Parietal lobe (tissue), 2 donors: ENCODE measurements at places on chromosomes 1 and 21. TPM values are rescaled to one million over a fixed set of nuclear protein-coding genes. Genes with fewer than 3 reads are reported as not detected.

Gene GPATCH2
- total RNA-seq: 31.3 TPM

Gene CFHR3
- not detected for total RNA-seq

Gene MGST3
- 198 TPM for total RNA-seq

Gene ASH1L
- 131 TPM for total RNA-seq

Gene DAP3
- 49.8 TPM for total RNA-seq

Gene S100A11
- total RNA-seq: 2.5 TPM

Gene NBPF6
- not detected for total RNA-seq

Gene IL22RA1
- not detected for total RNA-seq

Gene SPRR5
- not detected for total RNA-seq

Gene MAP7D1
- total RNA-seq: 76.7 TPM

Gene LYPLAL1
- total RNA-seq: 44.4 TPM

Gene GBP7
- total RNA-seq: not detected

Gene OR2L13
- 1.9 TPM for total RNA-seq

Gene B3GALT5
- total RNA-seq: 1.3 TPM

Gene BTG3
- total RNA-seq: 24.1 TPM

Gene APCS
- total RNA-seq: not detected

Gene GJA4
- 1.6 TPM for total RNA-seq

Gene MTHFR
- 45.1 TPM for total RNA-seq

Gene UHMK1
- 35.4 TPM for total RNA-seq

Gene IVL
- not detected for total RNA-seq

Gene RRP1
- total RNA-seq: 19.4 TPM

Gene CHI3L2
- 0.31 TPM for total RNA-seq

Gene RSPH1
- total RNA-seq: 0.94 TPM

Gene HIPK1
- 48.5 TPM for total RNA-seq

Gene NBPF19
- total RNA-seq: 15.0 TPM

Gene CD84
- total RNA-seq: 1.6 TPM

Gene RNF186
- total RNA-seq: not detected

Gene KRTAP10-12
- not detected for total RNA-seq

Gene HSD3B2
- not detected for total RNA-seq

Gene PRKCZ
- total RNA-seq: 54.8 TPM

Gene RGS13
- total RNA-seq: not detected

Gene CIART
- 2.8 TPM for total RNA-seq

Gene AHCTF1
- total RNA-seq: 54.1 TPM

Gene TMEM59
- 94.8 TPM for total RNA-seq

Gene UROD
- total RNA-seq: 51.6 TPM
